ENCODE measurements at places on chromosomes 3 and 15. TPM values are rescaled to one million over a fixed set of nuclear protein-coding genes. Genes with fewer than 3 reads are reported as not detected.

Gene MYO5C
- polyA plus RNA-seq = 2.6 TPM

GRCh38 chr3:179837374-179837773 is 184.5 kb downstream of the USP13 start:
- DNase-seq = no peak

Gene PLSCR5
- not detected for polyA plus RNA-seq

DNA sequence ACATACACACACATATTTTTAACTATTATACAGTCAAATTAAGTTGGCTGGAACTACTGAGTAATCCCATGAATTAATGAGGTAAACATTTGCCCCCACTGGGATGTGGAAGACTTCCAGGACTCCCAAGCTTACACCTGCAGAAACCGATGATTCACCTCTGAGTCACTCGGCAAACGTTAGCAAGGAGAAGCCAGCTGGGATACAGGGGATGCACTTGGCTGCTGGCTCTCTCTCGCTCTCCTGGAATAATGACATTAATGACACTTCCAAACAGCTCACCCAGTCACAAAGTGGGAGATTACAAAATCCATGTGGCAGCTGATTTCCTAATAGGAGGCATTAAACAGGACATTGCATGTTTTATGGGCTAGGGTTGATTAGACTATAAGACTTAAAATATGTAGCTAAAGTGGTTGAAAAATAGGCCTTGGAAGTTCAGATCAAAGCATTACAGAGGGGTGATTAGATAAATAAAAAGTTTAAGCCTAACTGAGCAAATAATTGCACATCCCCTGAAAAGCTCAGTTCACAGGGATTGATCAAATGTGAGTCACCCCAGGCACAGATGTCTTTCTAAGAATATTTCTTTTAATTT is 500.9 kb downstream of the SOX2 start:
- DNase-seq = peak; percentile 9

GRCh38 chr3:38163117-38163840 is 2.1 kb upstream of the OXSR1 start:
- DNase-seq = no peak

DNA sequence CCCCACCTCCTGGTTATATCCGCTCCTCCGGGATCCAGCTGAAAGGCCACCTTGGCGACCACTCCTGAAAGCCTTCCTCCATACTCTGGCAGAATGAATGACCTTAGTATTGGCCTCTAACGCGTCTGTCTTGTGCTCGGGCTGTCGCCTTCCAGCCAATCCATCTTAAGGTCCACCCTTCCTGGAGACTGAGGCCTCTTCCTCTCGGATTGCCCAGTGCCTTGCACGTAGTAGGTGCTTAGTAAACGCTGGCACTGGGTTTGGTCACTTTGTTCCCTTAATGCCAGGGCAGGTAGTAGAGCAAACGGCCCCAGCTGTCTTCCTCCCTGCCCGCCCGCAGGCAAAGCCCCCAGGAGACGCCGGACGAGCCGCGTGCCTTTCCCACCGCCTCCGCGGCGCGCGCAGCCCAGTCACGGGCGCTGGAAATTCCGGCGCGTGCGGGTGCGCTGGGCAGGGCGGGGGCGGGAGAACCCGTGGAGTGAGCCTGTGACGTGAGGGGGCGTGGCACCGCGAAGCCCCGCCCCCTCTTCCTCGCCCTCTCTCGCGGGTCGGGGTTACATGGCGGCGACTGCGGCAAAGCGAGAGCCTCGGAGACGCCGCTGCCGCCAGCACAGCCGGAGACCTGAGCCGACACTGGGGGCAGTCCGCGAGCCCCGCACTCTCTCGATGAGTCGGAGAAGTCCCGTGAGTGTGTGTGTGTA is at the start of gene MAPK6:
Gene MAPK6 (plus strand): TSS at position 527 of the 701 bp plus-strand sequence. CDS start 27,242 bp downstream, outside the sequence.
- peak; percentile 91 for DNase-seq

Gene EHHADH
- polyA plus RNA-seq = 1.6 TPM

DNA sequence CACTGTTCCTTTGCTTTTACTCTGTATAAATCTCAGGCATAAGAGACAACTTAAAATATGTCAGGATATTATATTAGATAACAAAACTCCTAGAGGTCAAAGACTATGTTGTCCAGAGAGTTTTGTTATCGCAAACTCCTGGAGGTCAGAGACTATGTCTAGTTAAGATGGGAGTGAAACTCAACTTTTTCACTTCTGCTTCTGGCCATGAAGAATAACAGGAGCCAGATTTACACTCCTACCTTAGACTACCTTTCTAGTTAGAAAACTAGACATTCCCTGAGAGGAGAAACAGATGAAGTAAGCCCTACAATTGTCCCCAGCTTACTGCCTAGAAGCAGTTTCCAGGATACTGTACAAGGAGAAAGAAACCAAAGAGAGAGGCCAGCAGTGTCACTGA is 255.4 kb upstream of the UBE2E1 start:
- no peak for DNase-seq

DNA sequence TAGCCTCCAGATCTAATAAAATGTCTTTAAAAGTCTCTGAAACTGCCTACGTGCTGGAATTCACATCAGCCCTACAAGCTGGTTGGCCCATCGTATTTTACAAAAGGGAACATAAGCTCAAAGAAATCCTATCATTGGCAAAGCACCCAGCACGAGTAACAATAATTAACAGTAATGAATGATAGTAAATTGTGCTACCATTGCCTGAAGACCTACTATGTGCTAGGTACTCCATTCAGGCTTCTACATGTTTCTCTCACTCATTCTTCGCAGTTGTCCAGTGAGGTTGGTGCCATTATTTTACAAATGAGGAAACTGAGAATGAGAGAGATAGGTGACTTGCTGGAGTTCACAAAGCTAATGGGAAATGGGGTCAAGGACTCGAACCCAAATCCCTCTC is 7.1 kb upstream of the EPHB3 start:
- DNase-seq = no peak

Gene DNAJC19
- polyA plus RNA-seq = 57.6 TPM

DNA sequence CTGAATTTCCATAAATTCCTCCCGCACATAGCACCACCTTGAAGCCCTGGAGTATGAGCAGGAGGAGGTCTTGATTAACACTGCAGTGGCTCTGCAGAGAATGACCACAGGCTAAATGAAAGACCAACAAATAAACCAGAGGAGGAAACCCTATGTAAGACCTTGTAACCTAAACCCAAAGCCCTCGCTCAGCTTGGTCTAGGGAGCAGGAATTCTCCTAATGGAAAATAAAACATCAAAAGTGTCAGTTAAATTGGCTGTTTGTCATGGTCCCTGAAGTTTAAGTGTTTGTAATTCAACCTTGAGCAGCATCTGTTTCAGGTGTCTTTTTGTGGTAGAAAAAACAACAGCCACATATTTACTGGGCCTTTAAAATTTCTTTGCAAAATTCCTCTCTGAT is 9.2 kb upstream of the UBE2Q2 start:
- DNase-seq = no peak

- no peak for DNase-seq
Observed at GRCh38 chr3:72165317-72165716, 380.4 kb upstream of the PROK2 start.

GRCh38 chr3:147431751-147432150 is 22.6 kb downstream of the ZIC1 start:
- DNase-seq = no peak

DNA sequence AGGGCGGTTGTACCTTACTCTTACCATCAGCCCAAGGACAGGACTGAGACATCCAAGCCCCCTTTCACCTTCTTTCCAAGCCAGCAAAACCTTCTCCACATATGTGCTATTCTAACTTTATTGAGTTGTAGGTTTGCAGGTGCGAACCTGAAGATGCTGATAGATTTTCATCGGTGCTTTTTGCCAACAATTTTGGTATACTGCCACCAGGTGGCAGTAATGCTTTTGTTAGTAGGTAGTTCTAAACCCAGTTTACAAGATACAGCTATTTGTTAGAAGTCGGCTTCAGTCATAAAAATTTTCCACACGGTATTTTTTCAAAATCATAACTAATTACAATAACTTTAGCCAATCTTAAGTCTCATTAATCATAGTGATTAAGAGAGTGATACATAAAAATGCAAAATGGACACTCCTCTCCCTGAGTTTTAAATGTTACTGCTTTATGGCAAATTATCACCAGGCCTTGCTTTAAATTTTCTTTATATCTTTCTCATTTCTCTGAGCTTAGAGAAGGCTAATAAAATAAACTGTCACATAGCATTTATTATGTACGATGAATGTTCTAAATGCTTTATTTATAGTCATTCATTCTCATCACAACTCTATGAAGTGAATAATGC is 636 bp downstream of the TBC1D21 start:
- peak; percentile 34 for DNase-seq

- no peak for DNase-seq
Observed at GRCh38 chr3:42403737-42404136, 6.7 kb downstream of the LYZL4 start.

DNA sequence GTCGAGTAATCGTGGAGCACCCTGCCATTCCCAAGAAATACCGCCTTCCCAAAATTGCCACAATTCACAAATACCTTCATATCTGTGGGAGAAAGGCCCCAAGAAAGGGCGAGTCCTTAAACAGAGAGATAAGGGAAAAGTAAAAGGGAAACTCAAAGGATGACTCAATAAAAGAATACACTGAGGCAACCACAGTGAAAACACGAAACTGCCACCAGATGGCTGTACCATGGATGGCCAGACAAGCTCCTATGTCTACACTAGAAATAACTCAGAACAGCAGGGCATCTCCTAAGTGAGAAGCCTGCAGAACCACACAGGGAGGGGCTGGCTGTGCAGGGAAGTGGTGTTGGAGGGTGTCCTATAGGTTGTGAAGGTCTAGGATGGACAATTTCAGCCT is 25.0 kb downstream of the SRGAP3 start:
- no peak for DNase-seq

DNA sequence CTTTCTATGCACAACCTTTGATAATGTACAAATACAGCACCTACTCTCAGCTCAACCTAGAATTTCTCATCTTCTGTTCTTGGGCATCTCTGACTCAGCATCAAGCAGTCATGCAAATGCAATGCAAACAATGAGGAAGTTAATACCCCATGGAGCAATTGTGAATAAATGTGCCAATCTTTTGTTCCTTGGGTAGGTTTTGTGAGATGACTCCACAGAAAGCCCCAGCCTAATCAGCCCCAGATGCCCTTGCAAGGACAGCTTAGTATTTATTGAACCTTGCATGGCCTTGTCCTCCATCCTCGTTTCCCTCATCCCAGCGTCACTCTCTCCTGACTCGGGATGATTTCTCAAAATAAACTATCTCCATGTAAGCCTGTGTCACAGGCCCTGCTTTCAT is 494.7 kb upstream of the NECTIN3 start:
- DNase-seq = peak; percentile 40

DNA sequence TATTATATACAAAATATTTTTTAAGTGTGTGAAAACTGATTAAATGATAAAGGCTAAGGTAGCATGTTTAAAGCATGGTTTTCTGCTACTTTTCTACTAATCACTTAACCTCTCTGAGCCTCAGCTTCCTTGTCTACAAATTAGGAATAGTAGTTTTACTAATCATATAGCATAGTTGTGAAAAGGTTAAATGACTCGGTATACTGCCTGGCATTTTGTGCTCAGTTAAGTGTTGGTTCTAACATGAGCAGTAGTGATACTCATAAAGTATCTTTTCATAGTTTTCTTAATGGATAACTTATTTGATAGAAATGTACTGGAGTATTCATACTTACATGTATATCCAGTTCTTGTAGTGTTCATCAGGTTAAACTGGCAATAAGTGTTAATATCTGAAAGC is 13.6 kb downstream of the RASA2 start:
- DNase-seq = no peak

DNA sequence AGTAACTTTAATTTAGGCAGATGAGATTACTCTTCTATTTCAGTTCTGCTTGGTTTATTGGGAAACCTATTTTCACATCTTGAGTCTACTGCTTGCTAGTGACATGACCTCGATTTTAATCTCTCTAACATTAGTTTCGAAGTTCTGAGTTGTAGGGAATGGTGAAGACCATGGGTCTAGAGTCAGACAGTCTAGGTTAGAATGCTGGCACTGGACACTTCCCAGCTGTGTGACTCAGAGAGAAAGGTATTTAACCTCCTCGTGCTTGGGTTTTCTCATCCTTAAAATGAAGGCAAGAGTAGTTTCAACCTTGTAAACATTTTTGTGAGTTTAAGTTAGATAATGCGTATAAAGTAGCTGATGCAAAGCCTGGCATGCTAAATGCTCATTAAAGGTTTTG is 422.1 kb downstream of the GRM7 start:
- no peak for DNase-seq

Gene DPPA2
- polyA plus RNA-seq = not detected

- no peak for DNase-seq
Observed at GRCh38 chr15:91278951-91279350, 178.9 kb downstream of the SV2B start.

- peak; percentile 73 for DNase-seq
Observed at GRCh38 chr3:77348244-77348855, 308.5 kb downstream of the ROBO2 start.

DNA sequence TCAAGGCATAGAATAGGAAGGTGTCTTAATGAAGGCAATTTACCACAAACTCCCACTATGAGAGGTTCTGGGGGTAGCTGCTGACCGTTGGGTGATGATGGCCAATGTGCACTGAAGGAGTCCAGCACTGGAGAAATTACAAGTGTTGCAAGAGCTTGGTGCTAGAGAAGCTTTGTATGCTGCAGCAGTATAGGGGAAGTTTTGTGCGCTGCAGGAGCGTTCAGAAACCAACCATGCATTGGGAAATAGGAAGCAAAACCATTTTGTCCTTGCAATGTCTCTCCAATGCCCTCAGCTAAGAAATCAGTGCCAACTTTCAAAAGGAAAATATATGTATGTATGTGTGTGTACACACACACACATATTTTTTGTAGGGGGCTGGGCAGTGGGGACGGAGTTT is 441.6 kb upstream of the NAALADL2 start:
- DNase-seq = no peak

Gene SCN11A
- polyA plus RNA-seq = 0.27 TPM

DNA sequence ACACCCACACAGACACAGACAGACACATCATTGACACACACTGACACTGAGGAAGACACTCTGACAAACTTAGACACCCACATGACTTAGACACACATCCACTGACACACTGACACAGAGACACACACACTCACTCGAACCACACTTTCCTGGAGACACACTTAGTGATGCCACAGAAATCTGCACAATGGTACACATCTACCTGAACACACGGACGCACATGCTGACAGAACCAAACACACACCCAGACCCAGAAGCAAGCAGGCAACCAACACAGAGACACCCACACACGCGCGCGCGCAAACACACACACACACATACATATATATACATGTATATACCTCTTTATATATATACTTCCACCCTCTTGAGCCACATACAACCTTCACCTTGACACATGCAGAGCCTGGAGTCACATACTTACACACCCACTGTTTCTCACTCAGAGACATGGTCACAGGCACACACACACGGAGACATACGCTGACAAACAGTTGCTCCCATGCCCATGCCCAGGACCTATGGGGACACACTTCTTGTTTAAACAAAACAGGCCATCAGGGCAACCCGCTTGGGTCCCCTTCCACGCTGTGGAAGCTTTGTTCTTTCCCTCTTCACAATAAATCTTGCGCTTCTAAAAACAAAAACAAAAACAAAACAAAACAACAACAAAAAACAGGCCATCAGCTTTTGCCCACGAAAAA is 913 bp upstream of the SCN5A start:
- no peak for DNase-seq

- no peak for DNase-seq
Observed at GRCh38 chr3:72791161-72791560, 57.1 kb downstream of the SHQ1 start.

- no peak for DNase-seq
Observed at GRCh38 chr3:112761062-112761638, 85.5 kb downstream of the CD200R1L start.

Gene SEMA3B
- polyA plus RNA-seq = 496 TPM

- peak; percentile 57 for DNase-seq
Observed at GRCh38 chr3:177294221-177294620, 96.9 kb upstream of the TBL1XR1 start.
